ENCODE measurements at places on chromosomes 2 and 18. TPM values are rescaled to one million over a fixed set of nuclear protein-coding genes. Genes with fewer than 3 reads are reported as not detected.

SP110 gene
- 11.6 TPM for total RNA-seq

CAPG gene
- total RNA-seq = 152 TPM

INHBB gene
- 0.09 TPM for total RNA-seq

PPP1R1C gene
- 5.3 TPM for total RNA-seq

PROKR1 gene
- total RNA-seq = 15.7 TPM

LBX2 gene
- total RNA-seq = not detected

PPP4R3B gene
- total RNA-seq = 49.8 TPM

SERPINB13 gene
- 0.49 TPM for total RNA-seq

ANKRD62 gene
- not detected for total RNA-seq
